ENCODE measurements at places on chromosomes 11 and 22.

GRCh38 chr22:46625113-46625842 is 5.1 kb downstream of the GRAMD4 start:
- no peak for DNase-seq

GRCh38 chr22:46996595-46997310 is 234.3 kb downstream of the TBC1D22A start:
- DNase-seq, result no peak

GRCh38 chr11:2209900-2210321 is 38.3 kb upstream of the TH start:
- DNase-seq, result no peak

- no peak for DNase-seq
Measured at GRCh38 chr11:2212411-2213251, 41.0 kb upstream of the TH start.

DNA sequence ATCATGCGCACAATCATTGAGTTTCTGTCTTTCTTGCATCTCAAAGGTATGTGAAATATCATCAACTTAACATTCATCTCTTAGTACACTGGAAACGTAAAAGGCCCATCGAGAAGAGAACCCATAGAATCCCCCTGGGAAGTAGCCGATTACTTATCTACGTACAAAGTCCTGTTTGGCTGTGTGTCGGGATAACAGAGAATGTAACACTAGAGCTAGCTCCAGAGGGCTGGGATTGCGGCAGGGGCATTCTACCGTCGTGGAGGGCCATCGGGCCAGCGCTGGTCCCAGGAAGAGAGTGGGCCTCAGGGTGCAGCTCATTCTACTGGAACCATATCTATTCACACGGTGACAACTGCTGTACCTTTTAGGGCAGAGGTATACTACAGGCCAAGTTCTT is 4.5 kb downstream of the GAL start:
- no peak for DNase-seq

GRCh38 chr22:40542821-40543540 is 93.5 kb downstream of the MRTFA start:
- DNase-seq, result no peak

- DNase-seq, result peak; percentile 81
Measured at GRCh38 chr22:37121887-37122591, 12.5 kb upstream of the TMPRSS6 start.

DNA sequence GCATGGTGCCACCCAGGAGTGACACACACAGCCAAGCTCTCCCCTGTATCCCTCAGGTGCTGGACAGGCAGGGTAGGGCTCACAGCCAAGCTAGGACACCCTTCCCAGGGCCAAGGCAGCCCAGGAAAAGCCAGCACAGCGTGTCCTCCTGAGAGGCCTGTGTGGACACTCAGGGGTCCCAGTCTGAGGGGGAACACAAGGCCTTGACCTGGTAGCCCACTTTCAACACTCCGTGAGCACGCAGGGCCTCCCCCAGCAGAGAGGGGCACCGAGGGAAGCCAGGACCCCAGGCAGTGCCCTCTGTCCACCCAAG is 24.9 kb downstream of the OSBPL5 start:
- no peak for DNase-seq

DNA sequence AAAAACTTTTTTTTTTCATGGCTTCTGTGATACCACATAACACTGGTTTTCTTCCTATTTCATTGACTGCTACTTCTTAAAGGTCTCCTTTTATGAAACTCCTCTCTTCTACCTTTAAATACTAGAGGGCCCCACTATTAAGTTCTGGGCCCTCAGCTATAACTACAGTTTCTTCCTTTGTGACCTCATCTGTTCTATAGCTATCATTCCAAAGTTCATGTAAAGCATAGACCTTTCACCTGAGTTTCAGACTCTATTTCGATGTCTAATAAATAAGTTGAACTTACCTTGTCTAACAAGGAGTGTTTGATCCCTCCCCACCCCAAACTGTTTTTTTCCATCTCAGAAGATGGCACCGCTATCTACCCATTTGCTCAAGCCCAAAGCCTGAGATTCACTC is 35.2 kb downstream of the PAAF1 start:
- no peak for DNase-seq

DNA sequence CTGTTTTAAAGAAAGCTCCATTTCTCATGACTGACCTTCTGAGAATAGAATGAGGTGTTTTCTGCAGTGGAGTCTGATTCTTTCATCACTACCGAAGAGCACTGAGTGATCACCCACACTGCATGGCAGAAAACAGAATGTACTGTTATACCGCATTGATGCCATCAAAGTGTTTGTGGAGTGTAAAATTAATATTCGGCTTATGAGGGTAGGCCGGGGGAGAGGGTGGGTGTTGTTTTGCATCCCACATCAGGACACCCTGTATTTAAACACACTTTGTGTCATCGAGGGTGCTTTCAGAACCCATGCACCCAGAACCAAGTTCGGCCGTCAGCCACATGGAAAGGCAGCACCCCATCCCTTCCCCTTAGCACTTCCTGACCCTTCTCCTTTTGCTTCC is 41.3 kb upstream of the ETS1 start:
- DNase-seq, result no peak

GRCh38 chr22:41672780-41673509 is 15.7 kb downstream of the SNU13 start:
- DNase-seq, result no peak

- peak; percentile 29 for DNase-seq
Measured at GRCh38 chr11:12288212-12288930, 89.0 kb upstream of the PARVA start.

GRCh38 chr11:86101941-86102407 is 33.1 kb upstream of the PICALM start:
- DNase-seq, result no peak
